Activated CD8-positive, alpha-beta memory T cell treated with anti-CD3 and anti-CD28 coated beads for 24 hours (primary cell): ENCODE measurements at places on chromosomes 2 and 18.

DNA sequence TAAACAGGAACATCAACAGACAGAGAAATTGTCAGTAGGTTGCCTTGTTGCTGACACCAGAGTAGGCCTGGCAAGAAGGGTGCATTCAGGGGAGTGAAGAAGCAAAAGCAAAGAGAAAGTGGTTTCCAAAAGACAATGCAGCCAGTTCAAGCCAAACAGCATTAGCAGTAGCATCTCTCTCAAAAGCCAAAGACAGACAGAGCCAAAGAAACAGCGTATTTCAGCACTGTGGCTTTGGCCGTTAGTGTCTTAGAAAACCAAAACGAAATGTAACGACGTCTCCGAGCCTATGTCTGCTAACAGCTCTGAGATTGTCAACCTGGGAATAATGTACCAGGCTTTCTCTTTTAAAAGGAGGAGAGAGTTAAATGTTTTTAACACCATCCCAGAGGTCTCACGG is 178.6 kb downstream of the NRP2 start:
- no peak for DNase-seq

GRCh38 chr18:58196164-58196563 is 152.1 kb downstream of the NEDD4L start:
- DNase-seq: no peak

- no peak for DNase-seq
These were observed 45.0 kb downstream of the SDC1 start for GRCh38 chr2:20179755-20180594.

DNA sequence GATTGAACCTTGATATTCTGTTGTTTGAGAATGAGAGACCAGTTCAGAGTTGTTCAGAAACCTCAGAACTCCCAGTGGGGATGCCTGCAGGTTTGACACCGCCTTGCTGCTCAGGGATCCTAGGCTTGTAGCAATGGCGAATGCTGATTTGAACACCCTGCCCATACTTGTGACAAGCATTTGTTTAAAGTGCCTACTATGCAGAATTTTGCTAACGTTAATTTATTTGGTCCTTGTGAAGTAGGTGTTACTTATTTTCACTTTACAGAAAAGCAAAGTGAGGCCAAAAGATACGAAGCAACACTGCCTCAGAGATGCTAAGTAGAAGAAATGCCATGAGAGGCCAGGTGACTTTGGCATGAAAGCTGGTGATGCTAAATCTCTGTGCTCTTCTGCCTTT is 32.3 kb downstream of the STON1 start:
- DNase-seq: no peak

- DNase-seq: peak; percentile 87
These were observed 17.0 kb upstream of the CIDEA start for GRCh38 chr18:12236934-12237832.

GRCh38 chr2:105261061-105261460 is 19.5 kb downstream of the GPR45 start:
- DNase-seq: no peak

DNA sequence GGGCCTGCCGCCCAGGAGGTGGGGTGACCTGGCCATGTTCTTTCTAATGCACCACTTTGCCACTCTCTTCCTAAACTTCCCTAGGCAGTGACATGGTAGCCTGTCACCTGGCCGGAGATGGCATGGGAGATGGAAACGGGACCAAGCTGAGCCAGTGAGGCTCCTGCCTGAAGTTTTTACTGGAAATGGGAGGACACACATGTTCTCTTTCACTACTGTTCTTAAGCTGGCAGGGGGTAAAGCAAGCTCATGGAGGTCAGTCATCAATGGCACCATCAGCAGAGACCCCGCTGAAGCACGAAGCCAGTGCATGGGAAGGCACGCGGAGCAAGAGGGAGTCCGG is 50.7 kb downstream of the ATIC start:
- DNase-seq: no peak

- DNase-seq: no peak
These were observed 320.6 kb downstream of the LPIN1 start for GRCh38 chr2:12066986-12067385.

GRCh38 chr2:58734365-58734764 is 493.2 kb upstream of the FANCL start:
- DNase-seq: no peak

DNA sequence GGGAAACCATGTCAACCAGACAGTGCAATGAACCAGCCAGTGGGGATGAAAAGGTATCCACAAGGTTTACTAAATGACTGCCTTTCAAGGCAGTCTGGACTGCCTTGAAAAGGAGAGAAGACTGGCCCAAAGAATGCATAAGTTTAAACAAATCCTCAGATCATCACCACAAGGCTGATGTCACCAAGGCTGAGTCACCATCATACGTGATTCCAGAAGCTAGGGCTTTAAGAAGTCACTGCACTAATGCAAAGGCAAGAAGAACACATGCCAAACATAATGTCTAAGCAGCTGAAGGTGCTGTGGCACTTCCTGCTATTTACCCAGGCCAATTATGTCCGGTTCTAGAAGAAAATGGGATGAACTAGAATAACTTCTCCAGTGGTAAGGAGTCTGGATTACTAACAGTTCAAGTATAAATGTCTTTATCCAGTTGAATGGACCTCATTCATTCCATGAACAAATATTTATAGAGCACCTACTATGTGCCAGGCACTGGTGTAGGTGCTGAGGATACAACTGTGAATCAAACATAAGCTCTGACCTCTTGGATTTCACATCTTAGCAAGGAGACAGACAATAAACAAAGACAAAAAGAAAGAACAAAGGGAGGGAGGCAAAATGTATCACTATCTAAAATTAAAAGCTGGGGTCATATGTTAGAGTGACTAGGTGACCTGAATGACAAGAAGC is 37.6 kb upstream of the ONECUT2 start:
- DNase-seq: no peak

DNA sequence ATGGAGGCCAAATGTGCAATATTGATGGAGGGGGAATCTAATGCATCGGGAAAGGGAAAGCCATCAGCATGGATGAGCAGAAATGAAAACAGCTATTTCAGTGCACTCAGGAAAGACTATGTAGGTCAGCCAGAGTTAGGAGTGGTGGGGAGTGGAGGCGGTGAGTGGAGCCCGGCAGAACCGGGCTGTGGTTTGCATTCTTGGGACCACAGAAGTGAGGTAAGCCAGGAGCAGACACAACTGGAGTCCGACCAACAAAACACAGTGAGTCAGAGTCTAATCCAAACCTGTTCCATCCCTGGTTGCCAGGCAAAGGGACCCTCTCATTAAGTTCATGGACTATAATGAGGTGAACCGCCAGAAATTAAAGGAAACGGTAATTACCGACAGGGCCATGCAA is 61.1 kb upstream of the RAB12 start:
- DNase-seq: no peak

- DNase-seq: no peak
These were observed 110.2 kb upstream of the LRP1B start for GRCh38 chr2:142241016-142241415.

DNA sequence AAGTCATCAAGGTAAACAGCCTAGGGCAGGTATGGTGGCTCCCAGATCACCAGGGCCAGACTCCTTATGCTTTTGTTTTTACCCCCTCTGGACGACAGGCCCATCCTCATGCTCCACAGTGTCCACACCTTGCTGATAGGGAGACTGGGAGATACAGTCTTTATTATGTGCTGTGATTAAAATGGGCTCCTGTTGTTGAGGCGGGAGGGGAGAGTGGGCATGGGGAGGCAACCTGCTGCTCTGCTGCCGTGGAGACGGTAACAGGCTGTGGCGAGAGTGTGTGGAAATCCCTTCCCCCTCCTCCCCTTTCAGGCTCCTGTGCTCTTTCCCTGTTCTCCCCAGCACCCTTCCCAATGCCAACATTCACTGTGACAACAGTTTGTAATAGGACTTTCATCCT is 38.2 kb upstream of the PNO1 start:
- DNase-seq: no peak

GRCh38 chr2:157124731-157125130 is 132.8 kb upstream of the GALNT5 start:
- DNase-seq: no peak

- no peak for DNase-seq
These were observed 9.9 kb upstream of the INO80C start for GRCh38 chr18:35507623-35508022.

DNA sequence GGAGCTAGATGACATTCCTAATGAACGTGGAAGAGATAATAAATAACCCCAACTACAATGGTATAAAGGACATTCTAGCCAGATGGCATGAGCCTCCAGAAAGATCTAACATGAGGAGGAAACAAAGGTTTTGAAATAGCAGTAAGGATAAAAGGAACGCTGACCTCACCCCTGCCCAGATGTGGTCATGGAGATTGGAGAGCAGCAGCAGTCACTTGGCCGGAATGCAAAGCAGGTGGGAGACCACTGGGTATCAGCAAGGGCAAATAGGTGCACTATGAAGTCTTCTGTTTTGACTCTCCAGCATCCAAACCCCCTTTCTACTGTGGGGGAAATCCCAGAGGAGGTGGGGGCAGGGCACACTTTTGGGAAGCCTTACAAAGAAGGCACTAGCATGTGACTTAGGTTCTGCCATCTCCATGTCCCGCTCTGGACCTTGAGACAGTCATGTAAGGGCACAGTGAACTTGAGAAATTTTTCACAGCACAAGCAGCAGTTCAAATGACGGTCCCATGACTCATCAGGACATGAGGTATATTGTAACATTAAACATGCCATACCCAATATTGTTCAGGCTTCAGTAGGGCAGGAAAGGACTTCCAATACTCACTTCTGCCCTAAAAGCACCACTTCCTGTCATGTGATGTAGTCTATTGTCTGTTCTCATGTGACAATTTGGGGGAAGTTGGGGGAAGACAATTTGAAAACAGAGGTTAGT is 55.2 kb downstream of the METTL4 start:
- no peak for DNase-seq

- DNase-seq: no peak
These were observed 238.5 kb downstream of the GALR1 start for GRCh38 chr18:77487951-77488740.
